Astrocyte of the hippocampus (primary cell): ENCODE measurements at places on chromosomes 2 and 18.
A peak's percentile ranks its signal among the peaks of the same experiment; 100 is the strongest.

- no peak for DNase-seq
Observed at GRCh38 chr2:240531038-240531437, 26.8 kb downstream of the ANKMY1 start.

- no peak for DNase-seq
Observed at GRCh38 chr2:16656784-16657391, 8.7 kb downstream of the CYRIA start.

DNA sequence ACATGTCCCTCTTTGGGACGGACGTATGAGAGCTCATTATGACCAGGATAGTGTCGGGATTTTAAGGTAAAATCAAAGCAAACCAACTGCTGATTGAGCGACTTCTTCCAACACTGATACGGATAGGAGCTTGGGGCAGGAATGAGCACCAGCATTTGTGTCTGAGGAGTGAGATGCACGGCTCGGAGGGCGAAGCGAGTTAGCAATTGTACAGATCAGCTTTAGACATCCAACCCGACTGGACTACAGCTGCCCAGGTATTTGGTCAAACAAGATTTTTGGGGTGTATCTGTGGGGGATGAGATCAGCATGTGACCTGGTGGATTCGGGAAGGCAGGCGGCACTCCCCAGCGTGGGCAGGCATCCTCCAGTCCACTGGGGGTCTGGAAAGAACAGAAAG is 76.1 kb downstream of the NDUFA10 start:
- no peak for DNase-seq

- DNase-seq, result peak; percentile 23
Observed at GRCh38 chr2:124283096-124283495, 258.0 kb downstream of the CNTNAP5 start.

GRCh38 chr2:212032032-212032431 is 506.6 kb downstream of the ERBB4 start:
- peak; percentile 85 for DNase-seq

GRCh38 chr18:63131106-63131958 is 188.2 kb downstream of the BCL2 start:
- DNase-seq, result peak; percentile 75
